ENCODE measurements at places on chromosomes 11 and 22.

DNA sequence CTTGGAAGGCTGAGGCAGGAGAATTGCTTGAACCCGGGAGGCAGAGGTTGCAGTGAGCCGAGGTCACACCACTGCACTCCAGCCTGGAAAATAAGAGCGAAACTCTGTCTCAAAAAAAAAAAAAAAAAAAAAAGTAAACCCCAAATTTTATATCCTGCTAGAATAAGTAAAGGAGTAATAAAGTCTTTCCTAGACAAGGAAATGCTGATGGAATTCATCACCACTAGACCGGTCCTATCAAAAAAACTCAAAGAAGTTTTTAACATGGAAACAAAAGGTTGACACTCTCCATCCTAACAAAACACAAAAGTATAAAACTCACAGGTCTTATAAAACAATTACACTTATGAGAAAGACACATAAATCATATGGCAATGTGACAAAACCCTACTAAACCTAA lies 213.9 kb downstream of the SBF2 start:
- no peak for DNase-seq

DNA sequence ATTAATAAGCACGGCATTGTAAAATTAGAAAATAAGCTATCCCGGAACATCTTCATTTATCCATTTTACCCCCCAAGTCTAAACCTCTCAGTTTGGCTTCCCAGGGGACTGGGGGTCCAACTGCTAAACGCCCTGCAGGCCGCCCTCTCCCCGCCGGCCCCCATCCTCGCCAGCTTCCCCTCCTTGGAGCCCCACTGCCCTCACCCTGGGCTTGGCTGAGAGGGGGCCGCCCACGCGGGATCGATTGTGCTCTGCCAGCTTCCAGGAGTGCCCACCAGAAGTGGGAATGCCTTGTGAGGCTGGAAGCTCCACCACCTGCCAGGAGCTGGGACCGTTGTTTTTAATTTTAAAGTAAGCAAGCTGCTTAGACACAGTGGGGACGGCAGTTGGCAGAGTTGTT lies 353.5 kb downstream of the TBC1D22A start:
- DNase-seq, result no peak

GRCh38 chr22:48299801-48300200 lies 1527.9 kb downstream of the BRD1 start:
- DNase-seq, result no peak

- DNase-seq, result no peak
These were observed 651.7 kb downstream of the NELL1 start for GRCh38 chr11:21321072-21321471.

GRCh38 chr22:40541300-40541699 lies 95.2 kb downstream of the MRTFA start:
- no peak for DNase-seq

Measured in EH (cell line).